ENCODE measurements at places on chromosomes 13 and 19.

GRCh38 chr19:10013834-10014618 lies 743 bp downstream of the RDH8 start:
- no peak for DNase-seq

- no peak for DNase-seq
Measured at GRCh38 chr13:44110091-44110621, 230.5 kb downstream of the LACC1 start.

GRCh38 chr13:29782798-29783197 lies 67.6 kb downstream of the UBL3 start:
- DNase-seq: no peak

DNA sequence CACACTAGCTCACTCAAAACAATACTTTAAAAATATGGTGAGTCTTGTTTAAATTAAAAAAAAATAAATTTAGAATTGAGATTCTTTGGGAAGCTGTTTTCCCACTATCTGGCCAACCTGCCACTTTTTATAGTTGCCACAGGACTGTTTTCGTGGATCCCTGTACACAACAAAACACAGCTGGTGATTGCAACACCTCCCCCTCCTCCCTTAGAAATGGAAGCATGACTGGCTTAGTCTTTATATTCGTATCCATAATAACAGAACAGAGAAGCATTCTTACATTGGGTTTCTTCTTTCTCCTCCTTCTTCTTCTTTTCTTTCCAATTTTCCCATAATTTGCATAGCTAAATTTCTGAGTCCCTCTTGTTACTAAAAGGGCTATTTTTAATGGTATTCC lies 79.5 kb upstream of the GJB6 start:
- no peak for DNase-seq

DNA sequence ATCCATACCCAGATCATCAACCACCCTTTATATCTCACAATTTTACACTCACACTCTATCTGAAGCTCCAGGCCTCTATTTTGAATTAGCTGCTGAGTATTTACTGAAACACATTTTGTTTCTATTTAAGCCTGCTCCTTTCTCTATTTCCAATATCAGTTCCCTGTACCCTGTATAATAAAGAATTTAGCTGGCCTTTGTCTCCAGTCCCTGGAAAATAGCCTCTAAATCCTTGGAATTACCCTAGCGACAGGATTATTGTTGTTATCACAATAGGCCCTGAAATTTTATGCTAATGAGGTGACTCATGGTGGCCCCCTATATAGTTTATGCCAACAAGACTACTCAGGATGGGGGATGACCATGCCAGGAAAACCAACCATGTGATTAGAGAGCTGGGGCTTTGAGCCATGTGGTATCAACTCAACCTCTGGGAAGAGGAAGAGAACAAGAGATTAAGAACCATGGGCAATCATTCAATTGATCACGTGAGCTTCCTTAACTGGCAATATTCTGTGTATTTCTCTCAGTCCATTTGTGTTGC lies 72.7 kb downstream of the KATNAL1 start:
- no peak for DNase-seq

DNA sequence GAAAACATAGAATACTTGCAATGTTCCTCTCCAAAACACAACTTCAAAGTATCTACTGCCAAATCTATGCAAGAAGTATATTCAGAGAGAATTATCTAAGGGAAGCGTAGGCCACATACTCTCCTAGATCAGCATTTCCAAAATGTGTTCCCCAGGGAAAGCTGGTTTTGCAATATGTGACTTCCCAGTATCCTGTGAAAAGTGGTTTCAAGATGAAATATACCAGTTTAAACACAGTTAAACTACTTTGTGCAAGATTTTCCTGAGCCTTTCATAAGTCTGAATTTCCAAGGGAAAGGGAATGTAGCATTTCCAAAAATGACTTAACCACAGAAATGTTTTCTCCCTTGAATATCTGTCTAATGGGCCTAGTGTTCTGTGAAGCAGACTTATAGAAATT lies 7.6 kb downstream of the STARD13 start:
- DNase-seq: no peak

DNA sequence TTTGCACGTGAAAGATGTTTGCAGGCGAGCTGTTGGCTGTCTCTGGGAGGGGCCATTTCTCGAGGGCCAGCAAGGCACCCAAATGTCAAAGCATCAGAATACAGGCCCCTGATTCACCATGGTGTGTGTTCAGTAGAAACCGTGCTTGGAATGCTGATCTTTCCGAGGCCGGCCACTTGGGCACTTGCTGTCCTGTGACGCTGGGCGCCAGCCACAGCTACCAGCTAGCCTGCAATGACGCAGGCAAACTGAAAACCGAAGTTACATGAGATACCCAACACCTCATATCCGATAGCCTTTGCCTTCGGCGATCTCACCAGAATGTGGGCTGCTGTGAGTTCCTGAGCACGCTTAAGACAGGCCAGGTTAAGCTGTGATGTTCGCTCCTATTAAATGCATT lies 12.0 kb downstream of the THOP1 start:
- DNase-seq: no peak

DNA sequence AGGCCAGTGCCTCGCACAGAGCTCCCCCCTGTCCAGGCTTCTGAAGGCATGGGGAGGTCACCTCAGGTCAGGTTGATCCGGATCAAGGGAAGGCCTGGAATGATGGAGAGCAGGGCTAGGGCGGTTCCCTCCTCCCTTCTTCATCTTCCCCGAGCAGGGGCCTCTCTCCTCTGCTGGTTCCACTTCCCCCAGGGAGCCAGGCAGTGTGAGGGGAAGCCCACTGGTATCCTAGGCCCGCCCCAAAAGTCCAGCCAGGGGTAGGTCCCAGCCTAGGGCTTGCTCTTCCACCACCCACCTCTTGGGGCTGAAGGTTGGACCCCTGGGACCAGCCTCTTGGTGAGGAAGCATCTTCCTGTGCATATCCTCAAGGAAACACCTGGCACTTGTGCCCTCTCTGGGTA lies 16.4 kb upstream of the PRR19 start:
- no peak for DNase-seq

GRCh38 chr13:67509018-67509417 lies 278.9 kb upstream of the PCDH9 start:
- no peak for DNase-seq

DNA sequence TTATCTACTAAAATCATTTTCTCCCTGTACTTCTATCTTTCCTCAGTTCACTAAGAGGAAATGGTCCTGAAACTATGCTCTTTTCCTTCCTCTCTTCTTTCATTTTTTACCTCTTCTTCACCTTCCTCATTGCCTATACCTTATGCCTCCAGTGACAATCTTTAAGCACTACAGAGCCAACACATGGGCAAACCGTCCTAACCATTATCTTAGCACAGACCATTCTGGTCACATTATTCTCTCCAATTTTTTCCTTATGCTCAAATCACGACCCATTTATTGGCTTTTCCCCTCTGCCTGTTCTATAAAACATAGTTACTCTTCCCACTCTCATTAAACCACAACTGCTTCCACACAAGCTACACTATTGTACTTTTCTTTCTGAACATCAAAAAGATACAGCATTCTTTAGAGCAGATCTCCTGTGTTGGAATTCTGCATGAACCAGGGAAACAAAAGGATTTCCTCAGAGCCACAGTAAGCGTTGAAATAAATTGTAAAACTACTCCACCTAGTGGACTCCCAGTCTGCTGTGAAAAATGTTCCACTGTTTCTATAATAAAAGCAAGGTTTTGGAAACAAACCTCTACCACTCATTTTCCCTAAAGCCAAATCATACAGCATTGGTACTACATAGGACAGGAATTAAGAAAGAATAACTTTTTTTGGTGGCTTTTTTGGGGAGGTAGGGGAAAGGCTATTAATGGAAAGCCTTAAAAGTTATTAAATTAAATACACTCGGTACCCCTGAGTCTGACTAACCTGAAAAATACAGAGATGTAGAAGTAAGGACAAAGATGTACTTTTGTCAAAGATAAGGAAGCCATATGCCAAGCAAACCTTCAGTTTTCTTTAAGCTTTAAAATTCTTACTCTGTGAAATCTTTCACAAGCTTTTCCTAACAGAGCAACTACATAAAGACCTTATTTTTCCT lies 19.5 kb downstream of the NUFIP1 start:
- peak; percentile 59 for DNase-seq

DNA sequence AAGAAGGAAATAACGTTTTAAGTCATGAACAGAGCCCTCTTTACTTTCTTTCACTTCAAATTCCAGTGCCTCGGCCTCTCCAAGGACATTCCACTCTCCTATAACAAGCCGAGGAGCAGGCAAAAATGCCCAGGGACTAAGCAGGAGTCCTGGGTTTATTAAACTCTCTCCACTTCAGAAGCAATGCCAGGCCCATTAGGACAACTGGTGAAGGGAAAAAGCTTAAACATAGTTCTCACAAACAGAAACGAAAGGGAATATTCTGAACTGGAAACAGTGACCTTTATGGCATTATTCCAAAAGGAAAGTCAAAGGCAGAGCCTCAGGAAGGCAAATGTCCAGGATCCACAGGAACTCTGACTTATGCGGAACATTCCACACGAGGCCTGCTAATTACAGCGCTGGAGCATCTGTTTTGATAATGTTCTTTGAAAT lies 30.9 kb upstream of the MED4 start:
- DNase-seq: peak; percentile 35

GRCh38 chr13:27466513-27466912 lies 16.1 kb upstream of the MTIF3 start:
- no peak for DNase-seq

DNA sequence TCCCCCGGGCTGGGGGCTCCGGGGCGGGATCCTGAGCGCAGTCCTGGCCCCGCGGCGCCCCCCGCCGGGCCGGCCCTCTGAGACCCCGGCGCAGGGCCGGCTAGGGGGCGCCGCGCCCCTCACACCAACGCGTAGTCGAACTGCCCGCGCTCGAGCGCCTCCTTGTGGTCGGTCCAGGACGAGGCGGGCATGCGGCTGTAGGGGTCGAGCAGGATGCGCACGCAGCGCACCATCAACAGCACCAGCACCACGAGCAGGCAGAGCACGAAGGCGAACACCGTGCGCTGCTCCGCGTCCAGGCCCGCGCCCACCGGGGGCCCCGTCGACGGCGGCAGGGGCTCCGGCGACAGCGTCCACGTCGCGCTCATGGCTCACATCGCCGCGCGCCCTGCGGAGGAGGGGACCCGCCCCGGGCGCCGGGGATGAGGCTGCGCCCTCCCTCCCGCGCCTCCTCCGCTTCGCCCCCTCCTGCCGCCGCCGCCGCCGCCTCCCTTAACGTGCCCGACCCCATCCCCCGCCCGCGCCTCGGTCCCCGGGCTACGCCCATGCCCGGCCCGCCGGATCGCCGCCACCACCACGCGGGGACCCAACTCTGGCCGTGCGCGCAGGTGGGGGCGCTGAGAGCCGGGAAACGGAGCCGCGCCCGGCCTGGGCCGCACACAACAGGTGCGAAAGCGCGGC lies 624 bp downstream of the CTXN1 start:
- DNase-seq: peak; percentile 54

DNA sequence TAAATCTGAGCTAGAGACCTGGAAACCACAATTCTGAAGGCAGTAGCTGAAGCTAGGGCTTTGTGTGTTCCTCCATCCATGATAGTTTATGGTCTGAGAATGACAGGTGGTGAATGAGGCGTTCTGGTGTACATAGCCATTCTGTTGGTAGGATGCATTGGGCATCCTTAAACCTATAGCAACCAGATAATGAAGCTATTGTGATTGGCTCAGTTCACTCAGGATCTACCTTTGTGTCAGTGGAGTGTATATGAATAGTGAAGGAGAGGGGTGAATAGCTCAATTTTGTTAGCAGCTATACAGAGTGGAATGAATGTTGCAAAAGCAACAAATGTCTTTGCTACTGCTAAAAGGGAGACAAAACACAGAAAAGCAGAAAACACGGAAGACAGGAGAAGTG lies 80.0 kb upstream of the PCDH20 start:
- DNase-seq: no peak
